ENCODE measurements at places on chromosomes 2 and 18. TPM values are rescaled to one million over a fixed set of nuclear protein-coding genes. Genes with fewer than 3 reads are reported as not detected.

The LCT gene
- polyA plus RNA-seq, result 0.05 TPM

The SUCLG1 gene
- polyA plus RNA-seq, result 164 TPM

The RNPEPL1 gene
- 34.2 TPM for polyA plus RNA-seq

The NEURL3 gene
- 4.8 TPM for polyA plus RNA-seq

Measured in renal cortex interstitium (tissue), 15 donors.